ENCODE measurements at places on chromosomes 1 and 21.

GRCh38 chr1:18639368-18640055 lies 8.9 kb downstream of the PAX7 start:
- no peak for DNase-seq

DNA sequence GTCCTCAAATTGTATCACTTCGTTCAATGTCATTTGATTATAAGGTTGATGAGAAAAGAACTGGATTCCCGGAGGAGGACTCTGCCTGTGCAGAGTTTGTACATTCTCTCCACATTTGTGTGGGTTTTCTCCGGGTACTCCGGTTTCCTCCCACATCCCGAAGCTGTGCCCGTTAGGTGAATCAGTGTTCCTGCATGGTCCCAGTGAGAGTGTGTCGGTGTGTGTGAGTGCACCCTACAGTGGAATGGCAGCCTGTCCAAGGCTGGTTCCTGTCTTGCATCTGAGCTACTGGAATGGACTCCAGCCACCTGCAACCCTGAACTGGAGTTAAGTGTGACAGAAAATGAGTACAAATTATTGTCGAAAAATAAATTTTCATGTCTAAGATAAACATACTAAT lies 92.2 kb upstream of the KCTD3 start:
- DNase-seq: no peak

DNA sequence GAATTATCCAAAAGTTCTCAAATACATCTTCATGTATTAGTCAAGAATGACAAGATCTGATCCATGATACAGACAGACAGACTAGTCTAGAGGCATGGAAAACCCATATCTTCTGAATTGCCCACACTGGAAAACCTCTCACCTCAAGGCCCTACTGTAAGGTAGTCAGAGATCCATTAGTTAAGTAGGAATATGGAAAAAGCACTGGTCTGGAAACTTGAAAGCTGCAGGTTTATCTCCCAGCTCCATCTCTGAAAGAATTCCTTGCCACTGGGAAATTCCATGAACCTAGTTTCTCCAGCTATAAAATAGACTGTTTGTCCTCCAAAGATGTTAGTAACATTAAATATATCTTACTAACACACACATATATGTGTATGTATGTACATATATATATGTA lies 169.2 kb downstream of the AKT3 start:
- no peak for DNase-seq

DNA sequence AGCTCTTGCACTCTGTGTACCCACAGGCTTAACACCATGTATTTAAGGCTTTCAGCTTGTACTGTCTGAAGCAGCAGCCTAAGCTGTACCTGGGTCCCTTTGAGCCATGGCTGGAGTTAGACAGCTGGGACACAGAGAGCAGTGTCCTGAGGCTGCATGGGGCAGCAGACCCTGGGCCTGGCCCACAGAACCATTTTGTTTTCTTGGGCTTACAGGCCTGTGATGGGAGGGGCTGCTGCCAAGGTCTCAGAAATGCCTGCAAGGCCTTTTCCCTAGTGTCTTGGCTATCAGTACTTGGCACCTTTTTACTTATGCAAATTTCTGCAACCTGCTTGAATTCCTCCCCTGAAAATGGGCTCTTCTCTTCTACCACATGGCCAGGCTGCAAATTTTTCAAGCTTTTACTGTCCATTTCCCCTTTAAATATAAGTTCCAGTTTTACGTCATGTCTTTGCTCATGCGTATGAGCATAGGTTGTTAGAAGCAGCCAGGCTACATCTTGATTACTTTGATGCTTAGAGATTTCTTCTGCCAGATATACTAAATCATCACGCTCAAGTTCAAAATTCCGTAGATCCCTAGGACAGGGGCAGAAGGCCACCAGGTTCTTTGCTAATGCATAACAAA lies 143.9 kb downstream of the CLEC20A start:
- DNase-seq: no peak

DNA sequence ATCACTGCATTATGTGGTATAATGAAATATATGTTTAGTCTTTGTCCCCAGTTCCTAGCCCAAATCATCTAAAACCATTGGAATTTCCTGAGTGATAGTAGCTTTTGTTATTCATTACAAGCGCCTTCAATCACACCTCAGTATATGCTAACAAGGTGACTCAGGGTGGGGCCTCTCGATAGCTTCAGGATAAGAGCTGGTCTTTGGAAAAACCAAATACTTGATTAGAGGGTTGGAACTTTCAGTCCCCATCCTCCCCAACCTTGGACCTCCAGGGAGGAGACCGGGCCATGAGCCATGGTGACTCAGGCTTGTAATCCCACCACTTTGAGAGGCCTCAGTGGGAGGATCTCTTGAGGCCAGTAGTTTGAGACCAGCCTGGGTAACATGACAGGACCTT lies 5.1 kb upstream of the BRDT start:
- no peak for DNase-seq

DNA sequence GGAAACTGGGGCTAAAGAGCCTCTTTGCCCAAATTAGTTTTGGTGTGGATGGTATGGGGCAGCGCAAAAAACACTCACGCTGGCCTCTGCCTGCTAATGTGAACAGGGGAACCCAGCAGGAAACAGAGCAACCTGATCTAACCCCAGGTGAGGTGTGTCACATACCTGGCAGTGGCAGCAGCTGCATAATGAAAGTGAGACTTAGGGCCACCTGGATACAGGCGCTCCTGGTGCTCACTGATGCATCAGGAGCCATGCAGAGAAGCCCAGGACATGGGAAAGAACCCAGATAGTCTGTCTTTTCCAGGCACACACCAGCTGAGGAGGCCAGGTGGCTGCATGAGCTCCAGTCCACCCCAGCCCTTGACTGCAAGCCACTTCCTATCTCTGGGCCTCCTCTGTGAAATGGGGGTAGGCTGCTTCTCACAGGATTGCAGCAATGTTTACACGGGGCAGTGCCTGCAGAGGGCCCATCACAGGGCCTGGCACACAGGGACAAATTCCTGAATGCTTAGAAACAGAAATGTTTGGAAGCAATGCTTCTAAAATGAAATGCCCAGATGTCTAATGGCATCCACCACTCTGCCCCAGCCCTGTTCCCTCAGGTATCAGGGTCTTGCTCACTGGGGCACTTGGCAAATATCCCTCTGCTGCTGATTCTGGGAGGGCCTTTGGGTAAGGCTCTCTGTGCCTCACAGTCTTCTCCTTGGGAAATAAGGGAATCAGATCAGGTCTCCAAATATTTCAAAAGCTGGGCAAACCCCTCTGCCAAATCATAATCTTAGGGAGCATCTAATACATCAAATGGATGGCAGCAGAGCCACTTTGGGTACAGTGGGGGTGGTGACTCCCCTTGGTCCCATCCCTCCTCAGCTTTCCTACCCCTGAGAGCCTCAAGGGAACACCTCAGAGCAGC lies 19.9 kb downstream of the DHCR24 start:
- no peak for DNase-seq

DNA sequence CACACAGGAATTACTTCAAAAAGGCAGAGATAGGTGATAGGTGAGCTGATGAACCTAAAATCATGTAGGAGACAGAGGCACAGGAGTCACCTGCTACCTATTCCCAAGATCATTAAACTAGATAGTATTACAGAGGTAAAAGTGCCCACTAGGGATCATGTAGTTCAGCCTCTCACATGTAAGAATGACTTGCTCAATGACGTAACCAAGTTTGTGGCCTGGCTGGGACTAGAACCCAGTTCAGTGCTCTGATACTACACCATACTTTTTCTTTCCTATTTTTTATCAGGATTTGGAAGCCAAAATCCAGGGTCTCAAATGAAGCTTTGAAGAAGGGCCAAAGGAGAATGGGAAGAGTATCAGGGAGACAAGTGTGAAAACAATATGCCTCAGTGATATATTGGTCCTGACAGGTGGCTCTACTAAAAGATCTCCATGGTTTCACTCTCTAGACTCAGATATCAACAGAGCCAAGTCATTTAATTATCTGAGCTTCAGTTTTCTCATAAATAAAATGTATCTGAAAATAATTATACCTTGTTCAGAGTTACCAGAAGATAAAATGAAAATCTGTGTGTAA lies 87.3 kb upstream of the SLFNL1 start:
- no peak for DNase-seq

DNA sequence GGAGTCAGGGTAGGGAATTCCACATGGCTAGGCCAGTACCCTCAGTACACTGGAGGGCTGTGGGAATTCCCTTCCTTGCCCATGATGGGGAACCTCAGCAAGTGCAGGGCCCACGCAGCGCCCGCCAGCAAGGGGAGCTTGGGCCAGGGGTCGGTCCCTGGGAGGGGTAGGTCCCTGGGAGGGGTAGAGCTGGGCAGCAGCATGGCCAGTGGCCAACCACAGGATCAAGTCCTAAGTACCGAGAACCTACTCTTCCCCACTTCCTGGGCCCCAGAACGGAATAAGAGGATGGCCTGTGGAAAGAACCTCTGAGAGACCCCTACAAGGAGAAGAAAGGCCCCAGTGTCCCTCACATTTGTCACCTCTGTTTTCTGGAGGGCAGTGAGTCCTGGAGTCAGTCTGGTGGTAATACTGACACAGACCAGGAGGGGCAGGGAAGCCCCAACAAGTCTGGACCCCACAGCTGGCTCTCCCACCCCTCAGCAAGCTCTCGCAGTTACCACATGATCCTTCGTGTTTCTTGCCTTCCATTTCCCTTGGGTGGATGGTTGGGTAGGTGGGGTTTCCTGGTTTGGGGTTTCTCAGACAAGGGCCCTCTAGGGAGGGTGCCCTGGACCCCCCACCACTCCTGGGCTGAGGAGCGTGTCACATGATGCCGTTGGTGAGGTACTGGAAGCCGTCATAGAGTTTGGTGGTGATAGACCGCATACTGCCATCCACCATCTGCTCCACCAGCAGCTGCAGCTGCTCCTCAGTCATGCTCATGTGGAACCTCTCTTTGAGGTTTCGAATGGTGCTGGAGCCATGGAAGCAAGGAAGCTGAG lies 10.3 kb downstream of the ZNF687 start:
- DNase-seq: peak; percentile 44

DNA sequence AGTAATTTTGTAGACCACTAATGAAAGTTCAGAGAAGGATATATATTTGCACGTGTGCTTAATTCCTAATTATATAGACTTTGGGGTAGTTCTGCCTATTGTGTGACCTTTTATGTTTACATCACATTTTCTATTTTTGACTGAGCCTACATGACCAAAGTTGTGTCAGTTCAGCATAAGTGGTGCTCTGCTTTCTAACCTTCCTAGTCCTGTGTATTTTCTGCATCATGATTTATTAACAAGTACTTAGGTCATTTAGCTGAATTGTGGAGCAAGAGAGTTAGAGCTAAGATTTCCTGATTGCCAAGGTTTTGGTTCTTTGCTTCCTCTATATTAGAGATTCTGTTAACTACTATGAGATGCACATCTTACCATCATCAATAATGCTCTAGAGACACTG lies 176.0 kb downstream of the C1orf21 start:
- no peak for DNase-seq

DNA sequence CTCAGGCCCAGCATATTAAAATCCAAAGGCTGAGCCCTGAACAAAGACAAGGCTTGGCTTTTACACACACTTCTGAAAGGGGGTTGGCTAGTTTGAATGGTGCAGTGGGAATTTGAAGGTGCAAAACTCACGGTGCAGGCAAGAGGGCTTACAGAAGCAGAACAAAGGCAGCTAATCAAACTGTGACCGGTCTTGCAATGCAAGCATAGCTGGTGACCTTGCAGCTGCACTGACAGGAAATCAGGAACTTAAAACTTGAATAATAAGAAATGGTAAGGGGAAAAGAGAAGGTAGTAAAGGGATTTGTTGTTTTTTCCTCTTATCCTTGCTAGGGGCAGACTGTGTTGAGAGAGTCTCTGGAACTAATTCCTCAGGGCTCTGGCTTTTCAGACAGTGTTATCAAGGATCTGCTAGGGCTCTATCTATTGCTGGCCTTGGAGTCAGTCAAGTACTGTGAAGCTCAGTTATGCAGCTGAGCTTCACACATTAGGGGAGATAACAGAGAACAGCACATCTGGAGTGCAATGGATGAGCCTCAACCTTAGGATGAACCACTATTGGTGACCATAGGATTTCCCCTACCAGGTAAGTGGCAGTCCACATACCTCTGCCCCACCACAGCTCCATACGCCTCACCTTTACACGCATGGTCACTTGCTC lies 97.6 kb downstream of the PPIAL4G start:
- DNase-seq: no peak

GRCh38 chr1:53122201-53122885 lies 20.1 kb downstream of the SLC1A7 start:
- no peak for DNase-seq

- no peak for DNase-seq
Observed at GRCh38 chr1:53700776-53701175, 38.2 kb downstream of the GLIS1 start.

GRCh38 chr21:38486221-38486620 lies 12.1 kb downstream of the ERG start:
- no peak for DNase-seq

GRCh38 chr21:39315603-39316445 lies 2.4 kb upstream of the BRWD1 start:
- DNase-seq: no peak

DNA sequence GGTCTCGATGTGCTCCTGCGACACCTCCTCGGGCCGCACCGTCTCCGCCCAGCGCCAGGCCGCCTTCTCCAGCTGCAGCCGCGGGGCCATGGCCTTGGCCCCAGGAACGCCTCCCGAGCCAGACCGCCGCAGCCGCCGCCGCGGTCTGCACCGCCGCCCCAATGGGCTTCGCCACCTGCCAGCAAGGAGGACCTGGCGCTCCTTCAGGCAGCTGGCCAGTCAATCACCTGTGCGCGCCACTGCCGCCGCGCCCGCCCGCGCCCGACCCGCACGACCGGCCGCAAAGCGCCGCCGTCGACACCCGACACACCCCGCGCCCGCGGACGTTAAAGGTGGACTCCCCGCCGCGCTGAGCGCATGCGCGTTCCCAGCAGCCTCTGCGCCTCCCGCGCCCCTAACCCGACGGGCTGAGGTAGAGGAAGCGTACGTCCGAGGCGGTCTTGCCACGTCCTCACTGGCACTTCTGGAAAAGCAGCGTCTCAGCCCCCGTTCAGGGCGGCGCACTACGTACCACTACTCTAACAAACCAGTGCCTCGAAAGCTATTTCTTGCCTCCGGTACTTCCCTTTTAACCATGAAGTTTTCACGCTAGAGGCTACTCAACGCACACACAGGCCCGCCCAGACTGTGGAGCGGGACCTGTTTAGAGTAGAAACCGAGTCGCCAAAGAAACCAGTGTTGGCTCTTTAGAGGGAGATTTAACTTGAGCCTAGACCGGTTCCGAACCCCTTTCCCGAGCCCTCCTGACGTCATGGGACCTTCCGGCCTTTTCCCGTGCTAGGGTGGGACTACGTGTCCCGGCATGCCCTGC lies at the start of gene USP48:
Gene USP48, minus strand, starts transcription at position 282 of the 811 bp plus-strand sequence. Its CDS starts 192 bp downstream, at position 90.
- peak; percentile 97 for DNase-seq

DNA sequence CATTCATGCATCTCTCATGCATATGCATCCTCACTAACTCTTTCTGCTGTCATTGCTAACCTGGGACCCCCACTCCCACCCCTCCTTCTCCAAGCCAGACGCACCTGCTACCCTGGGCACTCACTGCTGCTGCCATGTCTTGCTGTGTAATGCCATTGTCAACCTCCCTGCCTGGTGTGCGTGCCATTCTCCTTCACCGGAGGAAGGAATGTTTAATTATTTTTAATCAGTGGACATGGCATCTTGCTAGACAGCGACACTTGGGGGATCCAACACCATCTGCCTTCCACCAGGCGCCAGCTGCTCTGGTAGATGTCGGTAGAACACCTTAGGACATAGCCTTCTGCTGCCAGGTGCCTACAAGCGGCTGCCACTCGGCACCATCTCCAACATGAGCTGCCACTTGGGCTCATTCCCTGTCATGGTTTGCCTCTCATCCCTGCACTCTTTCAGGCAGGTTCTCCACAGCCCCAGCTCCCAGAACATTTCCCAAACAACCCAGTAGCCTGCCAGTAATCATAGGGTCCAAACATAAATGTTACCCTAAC lies 306.9 kb downstream of the TTLL7 start:
- DNase-seq: no peak

Measured in natural killer cell treated with Interleukin-12 subunit alpha and Interleukin-12 subunit beta and Interleukin-15 and Interleukin-18, amount 100 ng/mL, for 72 hours (primary cell).